Stimulated activated CD8-positive, alpha-beta memory T cell treated with anti-CD3 and anti-CD28 coated beads, Interleukin-15, amount 100 ng/mL, for 48 hours (primary cell): ENCODE measurements at places on chromosomes 2 and 18.

- no peak for DNase-seq
Measured at GRCh38 chr2:238493411-238493810, 66.7 kb downstream of the ASB1 start.

- no peak for DNase-seq
Measured at GRCh38 chr2:133977405-133977804, 276.5 kb upstream of the MGAT5 start.

GRCh38 chr18:32138332-32138982 is 46.8 kb downstream of the RNF138 start:
- DNase-seq, result no peak

DNA sequence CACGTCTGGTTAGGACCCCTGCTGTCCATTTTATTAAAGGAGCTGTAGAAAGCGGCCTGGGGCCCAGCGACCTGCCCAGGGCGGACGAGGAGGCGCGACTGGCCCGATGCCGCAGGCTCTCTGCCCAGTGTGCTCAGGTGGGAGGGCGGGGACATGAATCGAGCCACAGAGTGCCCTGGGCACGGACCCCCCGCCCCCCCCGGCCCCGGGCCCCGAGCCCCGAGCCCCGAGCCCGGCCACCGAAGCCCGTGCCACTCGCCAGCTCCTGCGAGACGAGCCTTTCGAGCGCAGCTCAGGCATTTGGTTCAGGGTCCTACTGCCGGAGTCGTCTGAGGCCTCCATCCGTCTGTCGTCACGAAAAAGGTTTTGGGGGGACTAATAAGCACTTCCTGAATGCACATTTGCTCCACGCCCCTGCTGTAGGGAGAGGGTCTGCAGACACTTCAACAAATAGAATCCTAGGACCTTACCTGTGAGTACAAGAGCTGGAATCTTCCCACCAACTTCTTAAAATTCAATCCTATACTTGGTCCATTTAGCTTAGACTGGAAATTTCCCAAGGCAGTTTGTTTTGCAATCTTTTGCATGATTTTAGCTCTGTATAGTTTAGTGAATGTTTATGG is 602 bp upstream of the ADAM17 start:
- DNase-seq, result no peak

- DNase-seq, result no peak
Measured at GRCh38 chr2:172634477-172634876, 78.6 kb downstream of the PDK1 start.

DNA sequence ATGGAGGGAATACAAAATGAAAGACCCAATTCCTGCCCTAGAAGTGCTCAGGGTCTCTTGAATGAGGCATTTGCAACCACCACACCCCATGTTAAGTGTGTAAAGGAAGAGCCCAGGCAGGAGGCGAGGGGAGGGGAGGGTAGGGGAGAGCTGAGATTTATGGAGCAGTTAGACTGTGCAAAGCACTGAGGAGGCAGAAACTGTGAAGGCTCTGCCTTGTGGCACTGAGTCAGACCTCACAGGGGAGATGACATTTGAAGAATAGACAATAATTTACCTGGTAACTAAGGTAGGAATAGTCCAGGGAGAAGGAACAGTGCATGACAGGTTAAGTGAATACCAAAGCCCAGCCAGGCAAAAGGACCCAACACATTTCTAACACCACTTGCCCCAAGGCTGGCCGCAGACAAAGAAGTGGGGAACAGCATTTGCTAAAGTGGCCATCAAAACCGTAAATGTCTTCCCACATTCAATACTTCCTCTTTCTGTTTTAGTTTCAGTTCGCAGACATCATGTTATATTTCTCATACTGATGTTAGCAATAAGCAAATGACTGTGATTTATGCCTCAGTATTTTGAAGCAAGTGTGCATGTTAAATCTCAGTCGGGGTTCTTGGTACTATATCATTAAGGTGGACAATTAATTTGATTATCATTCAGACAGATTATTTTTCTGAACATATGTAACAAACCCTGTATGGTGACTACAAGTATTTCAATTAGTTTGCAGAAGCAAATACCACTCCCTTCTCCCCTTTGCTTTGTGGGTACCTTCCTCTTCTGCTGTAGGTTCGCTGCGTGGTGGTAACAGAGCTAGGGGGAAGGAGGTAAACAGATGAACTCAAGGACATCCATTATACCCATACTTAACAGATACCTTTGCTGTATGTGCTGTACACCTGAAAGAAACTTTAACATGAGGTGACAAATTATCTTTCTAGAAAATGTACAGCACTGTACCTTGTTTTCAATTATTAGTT is 27.5 kb downstream of the CDH20 start:
- DNase-seq, result no peak

DNA sequence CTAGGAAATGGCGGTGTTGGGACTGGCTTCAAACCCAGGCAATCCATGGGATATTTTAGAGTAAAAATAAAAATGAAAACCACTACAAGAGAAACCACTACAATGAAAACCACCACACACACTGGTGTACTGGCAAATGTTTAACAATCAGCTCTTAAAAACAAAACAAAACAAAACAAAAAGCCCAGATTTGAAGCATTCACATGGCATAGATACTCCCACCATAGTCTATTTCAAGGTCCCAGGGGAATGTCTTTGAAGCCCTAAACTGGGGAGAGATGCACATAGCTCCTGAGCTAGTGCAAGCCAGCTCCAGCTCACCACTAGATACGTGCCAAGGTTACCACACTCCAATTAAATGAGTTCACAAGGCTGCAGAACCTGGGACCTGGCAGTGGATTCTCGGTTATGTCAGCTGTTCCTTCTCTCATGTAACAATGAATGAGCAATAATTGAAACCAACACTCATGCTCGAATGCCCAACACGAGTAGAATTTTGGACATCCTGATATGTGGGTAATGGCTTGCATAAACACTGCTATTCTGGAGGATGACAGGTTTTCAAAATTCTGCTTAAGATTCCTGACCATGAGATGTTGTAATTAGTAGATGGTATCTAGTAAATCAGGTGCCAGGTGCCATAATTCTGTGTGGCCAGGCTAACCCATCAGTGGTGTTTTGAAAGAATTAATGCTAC is 102.2 kb downstream of the OSBPL6 start:
- DNase-seq, result no peak

- no peak for DNase-seq
Measured at GRCh38 chr18:11719621-11720020, 30.6 kb downstream of the GNAL start.

- DNase-seq, result no peak
Measured at GRCh38 chr2:133774654-133775015, 206.4 kb upstream of the NCKAP5 start.

- DNase-seq, result no peak
Measured at GRCh38 chr2:195508139-195508455, 148.9 kb upstream of the SLC39A10 start.

GRCh38 chr2:174577967-174578589 is 19.5 kb downstream of the WIPF1 start:
- no peak for DNase-seq

DNA sequence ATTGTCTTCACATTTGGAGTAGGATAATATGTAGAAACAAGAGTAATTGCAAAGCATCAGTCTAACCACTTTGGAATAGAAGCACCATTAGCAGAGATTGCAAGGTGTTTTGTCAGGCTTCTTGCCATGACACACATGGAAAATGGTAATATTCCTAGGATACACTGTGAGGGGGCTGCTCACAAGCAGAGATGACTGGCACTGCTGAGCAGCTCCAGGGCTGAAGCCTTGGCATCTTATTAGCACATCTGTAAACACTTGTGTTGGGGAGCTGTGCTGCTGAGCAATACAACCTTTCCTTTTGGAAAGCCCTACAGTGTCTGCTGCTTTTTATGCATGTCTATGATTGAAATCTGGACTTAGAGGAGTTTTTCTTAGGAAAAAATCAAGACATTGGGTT is 602.2 kb downstream of the XIRP2 start:
- DNase-seq, result no peak

DNA sequence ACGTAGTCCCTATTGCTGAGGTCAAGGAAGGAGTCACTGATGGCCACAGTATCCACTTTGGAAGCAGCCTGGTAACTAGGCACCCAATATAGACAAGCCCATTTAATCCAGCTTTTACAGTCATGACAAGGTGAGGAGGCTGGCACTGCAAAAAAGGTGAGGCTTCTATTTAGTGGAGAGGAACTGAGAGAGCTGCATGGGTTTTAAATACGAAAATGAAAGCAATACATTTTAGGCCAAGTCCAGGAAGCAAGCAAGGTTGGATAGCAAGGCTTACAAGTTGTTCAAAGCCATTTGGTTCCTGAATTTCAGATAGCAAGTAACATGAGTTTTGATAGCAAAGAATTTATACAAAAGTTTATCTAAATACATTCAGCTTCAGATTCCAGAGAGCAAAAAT is 80.4 kb downstream of the SGPP2 start:
- no peak for DNase-seq

DNA sequence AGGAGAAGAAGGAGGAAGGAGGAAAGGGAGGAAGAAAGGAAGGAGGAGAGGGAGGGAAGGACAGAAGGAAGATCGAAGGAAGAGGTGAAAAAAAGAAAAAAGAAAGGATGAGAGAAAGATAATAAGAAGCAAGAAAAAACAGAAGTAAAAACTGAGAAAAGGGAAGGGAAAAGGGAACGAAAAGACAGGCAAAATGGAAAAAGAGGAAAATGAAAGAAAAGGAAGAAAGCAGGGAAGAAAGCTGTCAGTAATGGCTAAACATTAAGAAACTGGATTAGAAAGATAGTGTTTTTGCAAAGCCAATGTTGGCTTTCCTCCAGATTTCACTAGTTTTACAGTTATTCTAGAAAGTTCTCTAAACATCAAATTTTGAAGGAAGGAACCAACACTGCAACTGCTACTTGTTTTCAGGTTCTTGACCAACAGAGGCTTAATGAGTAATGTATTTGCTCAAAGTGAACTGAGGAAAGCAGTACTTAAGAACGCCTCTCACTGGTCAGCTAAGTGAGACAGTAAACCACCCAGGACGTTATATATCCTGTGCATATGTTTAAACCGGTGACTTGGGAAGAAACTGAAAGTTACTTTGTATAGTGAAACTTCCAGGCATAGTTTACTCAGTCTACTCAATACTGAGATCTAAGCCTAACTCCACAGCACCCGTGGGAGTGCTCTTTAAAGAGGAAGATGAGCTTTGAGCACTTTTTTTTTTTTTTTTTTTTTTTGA is 286.2 kb upstream of the TRIB2 start:
- no peak for DNase-seq

GRCh38 chr18:8515142-8515865 is 93.9 kb upstream of the RAB12 start:
- DNase-seq, result no peak

- no peak for DNase-seq
Measured at GRCh38 chr2:120826260-120826648, 90.6 kb downstream of the GLI2 start.

- DNase-seq, result no peak
Measured at GRCh38 chr2:50491541-50492476, 540.1 kb downstream of the NRXN1 start.

GRCh38 chr2:221448844-221449390 is 123.2 kb downstream of the EPHA4 start:
- no peak for DNase-seq

GRCh38 chr18:2971741-2972552 is 41.0 kb downstream of the LPIN2 start:
- DNase-seq, result peak; percentile 63

- DNase-seq, result no peak
Measured at GRCh38 chr18:57095884-57096283, 51.0 kb upstream of the BOD1L2 start.

- DNase-seq, result no peak
Measured at GRCh38 chr18:56173542-56174220, 464.7 kb downstream of the TXNL1 start.

GRCh38 chr18:74797577-74798151 is 200.0 kb downstream of the ZNF407 start:
- DNase-seq, result no peak

GRCh38 chr18:41703744-41704530 is 251.1 kb upstream of the PIK3C3 start:
- DNase-seq, result no peak

- DNase-seq, result no peak
Measured at GRCh38 chr2:237059155-237059875, 26.4 kb upstream of the COPS8 start.

DNA sequence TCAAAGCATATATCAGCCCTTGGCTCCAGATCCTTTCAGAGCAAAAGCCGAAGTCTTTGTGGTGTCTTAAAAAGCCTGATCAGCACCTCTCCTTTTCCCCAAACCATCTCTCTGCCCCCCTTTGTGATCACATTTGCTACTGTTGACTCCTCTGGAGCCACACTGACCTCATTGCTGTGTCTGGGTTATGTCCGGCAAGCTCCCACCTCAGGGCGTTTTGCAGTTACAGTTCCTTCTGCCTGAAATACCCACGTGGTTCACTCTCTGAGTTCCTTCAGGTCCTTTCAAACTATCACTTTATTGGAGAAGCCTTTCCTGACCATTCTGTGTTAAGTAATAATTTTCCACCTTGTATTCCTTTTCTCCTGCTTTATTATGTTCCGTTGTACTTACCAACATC is 11.8 kb downstream of the C2orf69 start:
- no peak for DNase-seq

- no peak for DNase-seq
Measured at GRCh38 chr2:152648336-152648735, 68.9 kb downstream of the PRPF40A start.

DNA sequence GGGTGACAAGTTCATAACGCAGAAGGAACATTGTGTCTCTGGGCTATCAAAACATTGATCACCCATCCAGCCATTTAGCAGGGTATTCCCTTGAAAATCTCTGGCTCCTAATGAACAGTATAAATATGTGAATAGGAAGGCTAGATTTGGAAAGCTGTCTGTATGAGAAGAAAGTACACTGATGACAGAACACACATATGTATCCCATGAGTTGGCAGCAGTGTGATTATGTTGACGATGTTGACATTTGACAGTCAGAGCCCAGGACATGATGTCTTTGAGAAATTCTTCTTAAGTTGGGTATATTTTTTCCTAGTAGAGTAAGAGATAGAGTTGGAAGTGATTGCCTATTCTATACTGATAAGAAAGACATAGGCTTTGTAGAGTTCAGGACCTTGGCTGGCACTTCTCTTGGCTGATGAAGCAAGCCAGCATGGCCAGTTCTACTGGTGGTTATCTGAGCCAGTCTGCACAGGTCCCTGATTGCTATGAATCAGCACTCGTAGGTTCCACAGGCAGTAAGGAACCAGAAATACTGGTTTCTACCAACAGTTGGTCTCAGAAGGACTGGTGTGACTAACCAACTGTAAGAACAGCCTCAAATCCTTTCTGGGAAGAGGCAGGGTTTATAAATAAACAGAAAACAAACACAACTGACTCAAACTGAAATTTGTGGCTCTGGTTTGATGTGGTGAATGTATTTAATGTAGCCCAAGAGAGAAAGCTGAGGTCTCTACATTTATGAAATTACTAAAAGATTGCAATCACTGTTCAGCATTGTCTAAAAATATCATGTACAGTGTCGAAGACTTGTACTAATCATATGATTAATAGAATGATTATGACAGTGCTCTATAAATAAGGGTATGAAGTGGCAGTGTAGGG is 43.9 kb upstream of the RAPH1 start:
- peak; percentile 21 for DNase-seq

DNA sequence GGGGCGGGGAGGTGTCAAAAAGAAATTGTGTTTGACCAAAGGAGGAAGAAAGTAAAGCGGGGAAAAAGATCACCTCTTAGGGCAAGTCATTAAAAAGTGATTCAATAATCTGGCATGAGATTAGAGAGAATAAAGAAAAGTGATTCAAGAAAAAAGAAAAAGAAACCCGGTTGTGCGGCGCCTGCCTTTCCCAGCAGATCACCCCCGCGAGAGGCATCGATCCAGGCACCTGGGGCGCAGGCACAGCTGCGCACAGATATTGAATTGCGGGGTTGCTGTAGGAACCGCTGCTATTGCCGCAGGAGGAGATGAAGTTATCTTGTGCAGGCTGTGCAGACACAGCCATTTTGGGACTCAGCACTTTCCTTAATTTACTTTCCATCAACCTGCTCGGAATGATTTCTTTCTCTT is 71.2 kb downstream of the PLB1 start:
- no peak for DNase-seq

GRCh38 chr2:130837175-130837810 is 579 bp downstream of the ARHGEF4 start:
- no peak for DNase-seq
